SK-N-MC (cell line): ENCODE measurements at places on chromosomes 2 and 18.

DNA sequence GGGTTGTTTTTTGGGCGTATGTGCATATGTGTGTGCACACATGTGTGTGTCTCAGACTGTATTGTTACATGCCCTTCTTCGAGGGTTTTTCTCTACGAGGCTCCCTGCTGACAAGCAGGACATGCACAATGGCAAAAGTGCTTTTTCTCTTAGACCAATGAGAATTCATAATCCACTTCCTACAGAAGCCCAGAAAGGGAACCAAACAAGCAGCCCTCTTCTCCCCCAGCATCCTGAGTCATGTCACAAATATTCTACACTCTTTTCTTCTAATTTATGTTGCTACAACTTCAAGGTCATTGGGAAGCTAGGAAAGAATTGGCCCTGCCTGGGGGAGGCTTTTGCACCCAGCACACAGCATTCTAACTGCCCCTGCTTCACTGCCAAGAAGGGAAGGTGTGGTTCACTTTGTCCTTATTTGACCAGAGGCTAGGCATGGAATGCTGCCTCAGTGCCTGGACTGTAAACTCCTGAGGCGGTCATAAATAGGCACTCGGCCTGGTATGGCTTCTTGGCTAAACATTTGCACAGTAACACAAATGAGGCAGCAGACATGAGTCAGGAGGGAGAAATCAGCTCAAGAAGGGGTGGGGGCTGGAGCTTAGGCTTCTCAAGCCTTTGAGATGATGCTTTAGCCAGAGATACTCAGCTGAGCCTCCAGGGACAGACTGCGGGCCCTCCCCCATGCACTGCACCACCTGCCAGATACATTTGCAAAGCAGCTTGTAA, 92.7 kb upstream of the KLF7 start:
- no peak for DNase-seq

- no peak for DNase-seq
Measured at GRCh38 chr2:187003038-187003554, 154.1 kb upstream of the ZSWIM2 start.

DNA sequence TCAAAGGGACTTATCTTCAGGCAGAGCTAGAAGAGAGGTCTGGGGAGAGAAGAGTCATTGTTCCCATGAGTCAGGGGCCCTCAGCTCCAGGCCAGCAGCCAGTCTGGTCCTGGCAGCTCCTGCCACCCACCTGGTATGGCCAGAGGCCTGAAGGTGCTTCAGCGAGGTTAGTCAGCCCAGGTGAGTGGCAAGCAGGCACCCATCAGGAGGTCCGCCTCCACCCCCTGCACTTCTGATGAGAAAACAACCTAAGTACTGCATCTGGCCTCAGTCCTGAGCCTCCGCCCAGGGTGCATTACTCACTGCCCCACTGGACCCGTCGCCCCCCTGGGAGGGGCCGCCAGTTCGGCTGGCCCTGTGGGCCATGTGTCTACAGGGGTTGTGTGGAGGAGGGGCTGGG, 130.2 kb downstream of the INHBB start:
- no peak for DNase-seq

- DNase-seq: no peak
Measured at GRCh38 chr2:119696005-119696404, 17.0 kb downstream of the TMEM177 start.

DNA sequence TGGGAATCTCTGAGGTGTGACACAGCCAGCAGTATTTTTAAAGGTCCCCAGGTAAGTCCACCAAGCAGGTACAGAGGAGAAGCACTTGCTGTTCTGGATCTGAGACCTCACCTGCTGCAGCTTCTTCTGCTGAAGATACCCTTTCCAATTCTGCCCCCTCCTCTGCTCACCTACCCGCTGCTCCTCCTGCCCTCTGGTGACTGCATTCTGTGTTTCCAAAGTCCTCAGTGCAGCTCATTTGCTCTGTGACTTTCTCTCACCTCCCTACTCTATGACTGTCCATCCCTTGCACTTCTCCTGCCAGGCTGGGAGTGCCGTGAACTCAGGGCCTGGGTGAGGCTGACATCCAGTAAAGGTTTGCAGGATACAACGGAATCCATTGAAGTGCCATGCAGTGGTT, 205.2 kb upstream of the LYPD1 start:
- DNase-seq: no peak

- DNase-seq: no peak
Measured at GRCh38 chr18:9755615-9756014, 47.5 kb downstream of the RAB31 start.

DNA sequence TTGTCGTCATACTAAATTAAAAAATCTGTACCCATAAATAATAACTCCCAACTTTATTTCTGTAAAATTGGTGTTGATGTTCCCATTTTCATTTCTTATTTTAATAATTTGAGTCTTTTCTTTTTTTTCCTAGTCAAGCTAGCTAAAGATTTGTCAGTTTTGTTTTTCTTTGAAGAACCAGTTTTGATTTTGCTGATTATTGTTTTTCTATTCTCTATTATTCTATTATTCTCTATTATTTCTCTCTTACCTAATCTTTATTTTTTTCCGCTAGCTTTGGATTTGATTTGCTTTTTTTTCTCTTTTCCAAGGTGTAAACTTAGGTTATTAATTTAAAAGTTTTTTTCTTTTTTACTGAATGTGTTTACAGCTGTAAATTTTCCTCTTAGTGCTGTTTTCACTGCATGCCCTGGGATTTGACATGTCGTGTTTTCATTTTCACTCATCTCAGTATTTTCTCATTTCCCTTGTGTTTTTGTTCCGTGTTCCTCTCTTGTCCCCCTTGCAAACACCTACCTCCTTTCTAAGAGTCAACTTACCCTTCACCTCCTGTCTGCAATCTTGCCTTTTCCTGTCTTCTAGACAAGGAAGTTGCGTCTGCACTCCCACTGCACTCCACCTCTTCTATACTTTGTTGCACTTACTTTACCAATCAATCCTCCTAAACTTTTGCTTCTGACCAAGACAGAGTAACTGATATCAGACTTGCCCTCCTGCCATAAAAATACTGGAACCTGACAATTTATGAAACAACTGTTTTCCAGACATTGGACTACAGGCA, 18.8 kb downstream of the PSMG2 start:
- no peak for DNase-seq

DNA sequence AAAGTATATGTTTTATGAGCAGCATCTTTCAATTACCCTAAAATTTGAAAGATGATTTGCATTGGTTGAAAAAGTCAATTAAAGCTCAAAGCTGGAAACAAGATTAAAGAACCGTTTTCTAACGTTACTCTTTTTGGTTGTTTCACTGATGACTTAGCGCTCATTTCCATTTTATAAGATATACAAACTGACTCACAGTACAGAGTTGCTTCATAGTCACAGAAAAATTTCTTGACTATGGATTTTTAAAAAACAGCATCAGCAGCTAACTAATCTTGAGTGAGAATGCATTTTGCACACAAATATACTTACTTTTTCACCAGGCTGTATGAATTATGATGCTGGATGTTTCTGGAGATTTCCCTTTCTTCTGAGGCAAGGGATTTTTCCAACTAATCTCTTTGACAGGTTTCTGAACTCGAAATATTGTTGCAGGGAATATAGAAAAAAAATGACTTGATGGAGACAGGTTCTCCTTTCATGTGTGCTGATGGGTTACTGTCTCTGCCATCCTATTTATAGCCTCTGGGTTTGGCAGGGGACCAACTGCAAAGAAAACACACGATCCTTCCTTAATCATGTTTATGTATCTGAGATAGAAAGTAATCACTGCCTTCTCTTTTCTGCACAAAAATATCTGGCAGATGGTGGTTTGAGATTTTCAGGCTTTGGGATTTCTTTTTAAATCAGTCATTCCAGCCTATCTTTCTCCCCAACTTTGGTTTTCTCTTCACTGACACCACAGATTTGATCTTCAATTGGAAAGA, 129.4 kb upstream of the DAPL1 start:
- no peak for DNase-seq

- no peak for DNase-seq
Measured at GRCh38 chr2:187686416-187687024, 132.3 kb upstream of the TFPI start.

DNA sequence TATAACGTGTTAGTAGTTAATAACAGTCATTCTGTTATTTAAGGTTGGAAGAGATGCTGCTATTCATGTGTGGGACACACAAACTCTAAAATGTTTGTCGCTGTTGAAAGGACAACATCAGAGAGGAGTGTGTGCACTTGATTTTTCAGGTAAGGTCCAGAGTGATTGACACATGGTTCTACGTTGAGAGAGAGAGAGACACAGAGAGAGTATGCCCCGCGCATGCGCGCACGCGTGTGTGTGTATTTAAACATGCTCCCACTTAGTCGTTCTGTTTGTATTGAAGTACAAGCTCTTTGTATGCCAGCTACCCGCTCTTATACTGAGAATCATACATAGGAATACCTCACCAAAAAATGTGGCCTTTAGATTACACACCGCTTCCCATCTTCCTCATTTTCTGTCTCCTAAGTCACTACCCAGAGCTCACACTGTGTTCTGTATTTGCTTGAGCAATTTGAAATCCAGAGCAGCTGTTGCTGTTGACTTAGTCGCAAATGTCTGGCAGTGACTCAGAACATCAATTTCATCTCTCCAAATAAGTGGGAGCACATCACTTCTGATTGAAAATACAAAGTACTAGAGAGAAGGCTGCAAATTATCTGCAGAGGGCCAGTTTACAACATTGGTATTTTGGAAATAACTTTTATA, 148.1 kb downstream of the EML6 start:
- no peak for DNase-seq

DNA sequence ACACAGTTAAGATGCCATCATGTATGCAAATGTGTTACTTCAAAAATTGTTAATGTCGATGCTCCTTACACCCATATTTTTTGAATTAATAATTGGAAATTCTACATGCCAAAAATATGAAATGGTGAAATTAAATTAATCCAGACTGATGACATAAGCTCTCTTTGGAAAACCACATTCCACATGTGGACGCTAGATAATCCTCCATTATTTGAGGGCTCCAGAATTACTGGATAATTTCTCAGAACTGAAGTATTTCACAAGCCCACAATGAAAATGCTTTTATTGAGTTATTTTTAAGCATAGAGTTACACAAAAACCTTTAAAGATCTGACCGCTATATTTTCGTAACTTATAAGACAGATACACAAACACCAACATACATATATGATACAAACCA, 47.8 kb downstream of the FARSB start:
- no peak for DNase-seq

DNA sequence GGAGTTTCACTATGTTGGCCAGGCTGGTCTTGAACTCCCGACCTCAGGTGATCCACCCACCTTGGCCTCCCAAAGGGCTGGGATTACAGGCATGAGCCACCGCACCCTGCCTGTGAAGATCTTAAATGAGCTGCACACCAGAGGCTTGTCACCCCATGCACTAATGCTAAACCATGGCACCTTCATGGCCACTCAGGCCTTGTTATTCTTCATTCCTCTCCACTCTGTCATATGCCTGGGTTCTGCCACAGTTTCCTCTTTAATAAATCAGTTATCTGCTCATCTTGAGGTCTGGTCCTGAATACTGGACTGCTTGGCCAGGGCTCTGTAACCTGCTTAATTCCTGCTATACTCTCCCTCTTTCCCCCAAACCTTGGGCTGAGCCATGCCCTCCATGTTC, 303.9 kb upstream of the FBXO11 start:
- DNase-seq: no peak
